ENCODE measurements at places on chromosomes 6 and 20.

DNA sequence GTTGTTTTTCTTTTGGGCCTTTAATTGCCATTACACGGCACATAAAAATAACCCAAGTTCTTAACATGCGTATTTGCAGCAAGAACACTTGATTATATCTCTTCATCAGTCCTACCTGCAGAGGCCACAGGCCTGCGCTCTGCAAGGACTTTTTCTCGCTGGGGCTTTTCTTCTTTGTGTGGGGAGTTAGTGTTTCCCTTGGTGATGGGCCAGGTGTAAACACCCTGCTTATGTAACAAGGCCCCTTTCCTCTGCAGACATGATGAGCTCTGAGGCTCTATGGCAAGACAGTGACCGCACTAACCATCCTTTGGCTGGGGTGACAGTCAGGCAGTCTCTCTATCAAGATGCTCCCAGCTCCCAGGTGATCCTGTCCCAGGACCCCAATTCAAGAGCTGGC lies 97.8 kb upstream of the PCSK2 start:
- DNase-seq: no peak

DNA sequence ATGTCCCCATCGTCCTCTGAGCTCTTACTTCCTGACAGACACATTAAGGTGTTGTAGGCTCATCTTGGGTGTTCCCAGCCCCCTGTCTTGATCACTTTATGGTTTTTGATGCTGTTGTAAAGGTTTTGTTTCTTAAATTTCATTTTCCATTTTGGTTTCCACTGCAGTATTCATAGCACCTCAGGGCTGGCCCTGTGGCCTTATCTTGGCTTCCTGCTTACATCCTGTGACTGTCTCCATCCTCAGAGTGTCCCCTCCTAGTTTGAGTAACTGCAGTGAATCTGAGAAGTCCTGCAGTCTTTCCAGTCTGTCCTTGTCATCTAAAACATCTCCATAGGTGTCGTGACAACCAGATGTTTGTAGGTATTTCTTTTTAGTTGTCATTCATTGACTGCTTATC lies 50.9 kb downstream of the JARID2 start:
- DNase-seq: no peak

DNA sequence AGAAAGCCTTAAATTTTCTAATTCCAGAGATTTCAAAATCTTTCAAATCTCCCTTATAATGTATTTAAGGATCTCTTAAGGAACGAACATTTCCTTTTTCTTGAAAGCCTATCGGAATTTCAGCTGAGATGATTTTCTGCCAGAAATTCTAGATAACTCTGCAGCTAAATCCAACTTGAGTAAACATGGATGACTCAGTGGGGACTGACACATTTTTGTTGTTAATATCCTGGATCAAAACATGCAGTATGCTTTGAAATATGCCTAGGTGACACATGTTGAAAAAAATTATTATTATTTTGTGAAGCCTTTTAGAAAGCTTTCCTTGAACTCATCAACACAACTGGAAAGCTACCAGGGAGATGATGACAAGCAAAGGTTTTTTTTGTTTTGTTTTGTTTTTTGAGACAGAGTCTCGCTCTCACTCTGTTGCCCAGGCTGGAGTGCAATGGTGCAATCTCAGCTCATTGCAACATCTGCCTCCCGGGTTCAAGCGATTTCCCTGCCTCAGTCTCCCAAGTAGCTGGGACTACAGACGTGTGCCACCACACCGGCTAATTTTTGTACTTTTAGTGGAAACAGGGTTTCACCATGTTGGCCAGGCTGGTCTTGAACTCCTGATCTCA lies 140.1 kb upstream of the SNX9 start:
- no peak for DNase-seq

DNA sequence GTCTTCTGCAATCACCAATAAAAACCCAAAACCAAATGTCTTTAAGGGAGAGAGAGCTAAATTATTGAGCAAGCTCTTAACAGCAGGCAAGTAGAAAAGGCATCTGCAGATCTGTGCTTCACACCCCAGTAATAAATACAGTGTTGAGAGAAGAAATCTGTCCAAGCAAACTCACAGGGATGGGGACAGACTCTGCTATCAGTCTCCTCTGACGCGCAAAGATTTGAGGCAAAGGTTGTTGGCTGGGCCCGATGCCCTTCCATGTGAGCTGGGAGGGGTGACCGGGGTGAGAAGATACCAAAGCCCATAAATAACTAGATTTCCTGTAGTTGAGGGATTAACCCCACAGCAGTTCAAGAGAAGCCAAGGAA lies 315.2 kb upstream of the SOX4 start:
- no peak for DNase-seq

DNA sequence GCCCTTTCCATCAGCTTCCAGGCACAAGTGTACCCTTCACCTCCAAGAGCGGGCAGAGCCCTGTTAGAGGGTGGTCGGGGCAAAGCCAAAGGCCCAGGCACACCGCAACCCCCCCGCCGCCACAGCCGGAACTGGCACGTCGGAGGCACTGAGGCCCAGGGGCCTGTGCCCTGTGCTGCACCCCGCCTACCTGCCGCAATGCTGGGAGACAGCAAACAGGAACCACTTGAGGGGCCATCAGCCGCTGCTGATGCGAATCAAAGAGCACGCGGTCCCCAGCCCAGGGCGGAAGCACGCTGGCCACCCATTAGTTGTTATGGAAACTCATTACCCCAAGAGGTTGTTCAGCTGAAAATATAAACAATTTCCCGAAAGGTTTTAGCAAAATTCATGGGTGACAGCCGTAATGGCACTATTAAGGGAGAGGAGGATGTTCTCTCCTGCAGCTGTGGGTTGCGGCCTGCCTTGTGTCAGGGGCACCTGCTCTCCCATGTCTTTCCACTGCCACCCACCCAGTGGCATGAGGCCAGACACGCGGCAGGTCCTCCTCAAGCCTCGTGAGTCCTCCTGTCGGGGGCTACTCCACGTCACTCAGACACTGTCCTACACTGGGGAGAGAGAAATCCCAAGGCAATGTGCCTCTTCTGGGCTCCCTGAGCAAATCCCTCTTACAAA lies 65.3 kb downstream of the EDN3 start:
- no peak for DNase-seq

GRCh38 chr6:137550535-137550934 lies 56.3 kb upstream of the OLIG3 start:
- no peak for DNase-seq

DNA sequence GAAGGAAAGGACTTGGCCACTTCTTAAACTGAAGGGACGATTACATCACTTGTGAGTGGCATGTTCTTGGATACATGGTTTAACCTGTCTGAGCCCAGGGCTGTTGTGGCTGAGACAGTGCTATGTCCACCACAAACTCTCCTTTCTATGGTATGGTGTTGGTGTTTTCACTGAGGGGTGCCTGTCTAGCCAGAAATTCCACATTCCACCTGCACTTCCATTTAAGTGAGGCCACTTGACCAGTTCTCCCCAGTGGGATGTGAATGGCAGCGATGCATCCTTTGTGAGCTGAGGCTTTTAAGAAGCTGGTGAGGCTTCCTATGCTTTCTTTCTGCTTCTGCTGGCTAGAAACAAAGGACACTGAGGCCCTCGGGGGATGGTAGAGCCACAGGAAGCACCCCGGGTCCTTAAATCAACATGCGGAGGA lies 151.4 kb upstream of the CHD6 start:
- DNase-seq: no peak

DNA sequence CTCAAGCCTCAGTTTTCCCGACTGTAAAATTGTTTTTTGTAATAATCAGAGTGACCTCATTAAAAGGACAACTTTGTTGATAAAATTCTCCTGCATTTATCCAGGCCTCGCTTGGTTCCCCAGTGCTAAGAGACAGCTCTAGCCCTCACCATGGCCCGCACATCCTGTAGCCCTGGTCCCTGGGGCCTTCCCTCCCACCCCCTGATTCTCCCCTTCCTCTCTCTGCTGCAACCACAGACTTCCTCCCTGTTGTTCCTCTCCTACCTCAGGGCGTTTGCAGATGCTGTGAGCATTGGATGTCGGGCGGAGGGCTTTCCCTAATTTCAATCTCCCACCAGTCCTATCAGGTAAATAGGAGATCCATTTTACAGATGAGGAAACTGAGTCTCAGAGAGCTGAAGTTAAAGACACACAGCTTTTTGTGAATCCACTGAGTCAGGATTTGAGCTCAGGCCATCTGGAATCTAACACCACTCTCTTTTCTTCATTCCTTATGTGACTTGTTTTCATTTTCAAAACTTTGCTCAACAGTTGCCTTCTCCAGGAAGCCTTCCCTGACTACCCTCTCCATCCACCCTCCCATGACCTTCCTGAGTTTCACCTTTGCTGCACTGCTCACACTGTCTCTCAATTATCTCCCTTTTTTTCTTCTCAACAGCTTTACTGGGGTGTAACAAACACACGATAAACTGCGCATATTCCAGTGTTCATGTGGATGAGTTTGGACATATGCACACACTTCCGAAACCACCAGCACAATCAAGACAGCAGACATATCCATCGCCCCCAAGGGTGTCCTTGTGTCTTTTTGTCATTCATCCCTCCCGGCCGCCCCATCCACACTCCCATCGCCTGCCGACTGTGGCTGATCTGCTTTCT lies 107.1 kb downstream of the CEBPB start:
- DNase-seq: no peak

DNA sequence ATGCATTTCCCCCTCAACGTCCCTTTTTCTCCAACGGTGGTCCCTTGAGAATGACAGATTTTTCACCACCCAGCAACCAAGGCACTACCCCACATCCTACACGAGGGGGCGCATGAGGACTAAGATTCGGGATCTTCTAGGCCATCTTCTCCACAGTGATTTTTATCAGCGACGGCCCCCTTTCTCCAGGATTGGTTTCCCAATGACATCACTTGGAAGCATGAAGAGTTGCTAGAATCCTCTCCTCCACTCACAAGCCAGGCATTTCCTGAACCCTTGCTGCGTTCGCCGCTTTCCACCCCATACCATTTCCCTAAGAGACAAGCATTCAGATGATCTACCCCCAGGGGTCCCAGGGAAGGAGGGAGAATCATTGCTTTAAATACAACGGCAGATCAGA lies 252.0 kb downstream of the HIVEP2 start:
- DNase-seq: peak; percentile 63

GRCh38 chr6:30722280-30723112 lies 2.3 kb downstream of the TUBB start:
- DNase-seq: peak; percentile 86

- no peak for DNase-seq
These were observed 23.9 kb downstream of the GNAS start for GRCh38 chr20:58876437-58876836.

GRCh38 chr20:11111191-11111590 lies 437.4 kb upstream of the JAG1 start:
- DNase-seq: no peak

- peak; percentile 44 for DNase-seq
These were observed 104.1 kb upstream of the TRAF3IP2 start for GRCh38 chr6:111709615-111710398.

GRCh38 chr6:163038317-163038716 lies 310.5 kb downstream of the PACRG start:
- DNase-seq: no peak

- DNase-seq: no peak
These were observed 654.4 kb downstream of the EYS start for GRCh38 chr6:65052626-65053025.

- DNase-seq: no peak
These were observed 140.4 kb upstream of the SUPT3H start for GRCh38 chr6:45518013-45518720.

DNA sequence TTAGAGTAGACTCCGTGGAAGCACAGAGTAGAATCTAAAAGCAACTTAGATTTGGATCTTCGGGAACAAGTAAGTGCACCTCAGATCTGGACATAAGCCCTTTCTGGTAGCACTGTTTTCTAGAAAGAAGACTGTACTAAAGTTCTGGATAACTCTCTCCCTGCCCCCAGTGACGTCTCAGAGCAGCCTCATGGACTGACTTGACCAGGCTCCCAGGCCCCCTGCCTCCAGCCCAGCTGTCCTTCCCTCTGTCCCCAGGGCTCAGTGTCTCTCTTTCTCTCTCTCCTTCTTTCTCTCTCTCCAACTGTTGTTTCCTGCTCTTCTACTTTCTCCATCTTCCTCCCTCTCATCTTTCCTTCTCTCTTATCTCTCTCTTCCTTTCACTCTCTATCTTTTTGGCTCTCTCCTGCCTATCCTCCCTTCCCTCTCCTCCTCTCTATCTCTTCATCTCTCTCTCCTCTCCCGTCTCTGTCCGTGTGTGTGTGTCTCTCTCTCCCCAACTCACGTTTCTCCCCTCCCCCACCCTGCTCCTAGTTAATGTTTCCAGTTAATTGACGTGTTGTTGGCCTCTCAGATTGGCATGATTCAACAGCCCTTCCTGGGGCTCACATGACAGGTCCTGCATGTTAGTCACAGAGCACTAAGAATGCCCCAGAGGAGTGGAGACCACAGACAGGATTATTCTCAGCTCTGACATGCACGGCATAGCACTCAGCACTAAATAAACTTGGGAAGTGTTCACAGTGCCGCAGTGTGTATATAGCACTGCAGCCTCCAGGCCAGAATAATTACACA lies 180.4 kb upstream of the FOXQ1 start:
- DNase-seq: no peak

- peak; percentile 18 for DNase-seq
These were observed 137.2 kb downstream of the MAP3K4 start for GRCh38 chr6:161128680-161129196.

GRCh38 chr20:25252686-25253421 lies 5.0 kb downstream of the PYGB start:
- DNase-seq: no peak

GRCh38 chr6:74879234-74879633 lies 326.6 kb downstream of the COL12A1 start:
- DNase-seq: no peak

DNA sequence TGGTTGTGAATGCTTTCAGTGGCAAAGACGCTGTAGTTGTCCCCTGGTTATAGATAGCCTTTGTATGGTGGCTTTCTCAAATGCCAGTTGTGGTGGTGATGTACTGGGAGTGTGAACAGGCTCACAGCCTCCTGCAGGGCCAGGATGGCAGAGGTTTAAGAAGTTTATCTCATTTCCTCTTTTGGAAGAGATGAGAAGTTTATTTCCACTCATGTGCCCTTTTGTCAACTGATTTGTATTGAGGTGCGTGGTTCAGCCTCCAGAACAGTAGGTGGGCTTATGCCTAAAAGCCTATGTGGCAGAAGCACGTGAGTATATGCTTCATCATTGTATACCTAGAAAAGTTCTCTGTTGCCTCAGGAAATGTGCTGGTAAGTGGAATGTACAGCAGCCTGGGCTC lies 13.7 kb upstream of the ZFP57 start:
- no peak for DNase-seq

DNA sequence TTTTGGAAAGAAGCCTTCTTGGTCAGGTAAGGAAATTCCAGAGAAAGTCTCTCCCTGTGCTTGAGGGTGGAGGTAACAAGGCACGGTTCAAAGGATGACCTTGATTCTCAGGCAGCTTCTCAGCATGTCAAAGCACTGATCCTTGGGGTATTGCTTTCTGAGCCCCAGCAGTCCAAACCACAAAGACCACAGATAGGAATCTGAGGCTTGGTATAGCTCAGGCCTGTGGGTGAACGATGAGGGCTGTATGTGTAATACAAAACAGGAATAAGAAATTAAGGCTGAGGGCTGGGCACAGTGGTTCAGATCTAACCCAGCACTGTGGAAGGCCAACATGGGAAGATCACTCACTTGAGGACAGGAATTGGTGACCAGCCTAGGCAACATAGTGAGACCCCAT lies 70.2 kb upstream of the SLC22A1 start:
- no peak for DNase-seq

- no peak for DNase-seq
These were observed 234.5 kb downstream of the TFAP2A start for GRCh38 chr6:10180138-10181074.
